Upper lobe of right lung (tissue), 1 donor: ENCODE measurements at places on chromosomes 16 and 17. TPM values are rescaled to one million over a fixed set of nuclear protein-coding genes. Genes with fewer than 3 reads are reported as not detected.
A peak's percentile ranks its signal among the peaks of the same experiment; 100 is the strongest.

Gene CNGB1
- not detected for total RNA-seq

Gene MT1M
- 40.3 TPM for total RNA-seq

DNA sequence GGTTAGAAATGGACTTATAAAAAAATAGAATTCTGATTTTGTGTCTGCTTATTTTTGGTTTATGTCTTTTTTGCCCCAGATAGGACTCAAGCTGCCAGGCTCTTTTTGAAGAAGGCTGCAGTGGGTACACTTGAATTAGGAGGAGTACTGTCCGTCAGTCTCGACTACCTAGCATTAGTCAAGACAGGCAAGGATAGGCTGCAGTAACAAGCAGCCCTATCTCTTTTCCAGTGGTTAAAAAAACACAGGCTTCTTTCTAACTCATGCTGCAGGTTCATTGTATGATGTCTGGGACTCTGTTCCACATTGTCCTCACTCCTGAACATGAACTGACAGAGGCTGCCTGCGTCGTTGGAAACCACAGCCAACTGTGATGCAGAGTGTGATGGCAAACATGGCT lies 8.0 kb downstream of the C16orf46 start:
- DNase-seq: no peak

DNA sequence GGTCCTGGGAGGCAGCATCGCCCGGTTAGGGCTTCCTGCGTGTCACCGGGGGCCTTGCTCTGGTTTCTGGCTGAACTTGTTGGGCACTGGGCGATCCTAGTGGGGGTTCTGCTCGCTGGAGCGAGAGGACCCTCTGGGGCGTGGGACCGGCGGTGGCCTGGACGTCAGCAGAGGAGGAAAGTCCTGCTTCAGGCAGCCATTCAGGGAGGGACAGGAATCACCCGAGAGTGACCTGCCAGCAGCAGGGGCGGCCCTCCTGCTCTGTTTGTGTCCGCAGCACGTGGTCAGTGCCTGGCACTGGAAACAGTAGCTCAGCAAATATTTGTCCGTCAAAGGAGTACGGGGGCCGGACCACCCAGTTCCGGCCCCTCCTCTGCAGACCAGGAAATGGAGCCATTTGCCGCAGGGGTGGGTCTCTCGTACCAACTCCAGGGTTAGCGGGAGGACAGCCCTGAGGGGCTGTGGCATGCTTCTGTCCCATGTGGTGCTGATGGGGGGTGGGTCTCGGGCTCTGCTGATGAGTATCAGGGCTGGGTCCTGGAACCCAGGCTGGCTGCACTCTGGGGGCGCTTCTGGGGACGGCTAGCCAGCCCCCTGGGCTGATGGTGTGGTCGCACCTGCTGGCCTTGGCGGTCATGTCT lies 48.3 kb downstream of the BAIAP2 start:
- DNase-seq: peak; percentile 88

Gene CCL4L2
- 4.5 TPM for total RNA-seq

- no peak for DNase-seq
Measured at GRCh38 chr17:49798182-49798581, 9.7 kb downstream of the KAT7 start.

- DNase-seq: no peak
Measured at GRCh38 chr17:37465069-37465616, 24.5 kb upstream of the DUSP14 start.

DNA sequence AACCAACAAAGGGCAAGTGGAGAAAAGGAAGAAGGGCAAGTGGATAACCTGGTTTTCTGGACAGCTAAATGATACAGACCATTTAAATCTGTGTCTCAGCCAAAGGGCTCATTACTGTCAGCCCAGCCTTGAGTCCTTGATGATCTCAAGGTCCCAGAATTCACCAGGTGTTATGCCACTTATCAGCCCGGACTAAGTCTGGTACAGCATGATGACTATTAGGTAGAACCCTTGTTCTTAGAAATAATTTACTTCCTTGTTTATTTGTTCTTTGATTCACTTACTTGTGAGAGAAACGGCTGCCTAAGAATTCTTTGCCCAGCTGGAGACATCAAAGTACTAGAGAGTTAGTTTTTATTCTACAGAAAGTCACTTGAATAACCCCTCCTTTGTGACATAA lies 3.5 kb downstream of the PDILT start:
- DNase-seq: no peak

DNA sequence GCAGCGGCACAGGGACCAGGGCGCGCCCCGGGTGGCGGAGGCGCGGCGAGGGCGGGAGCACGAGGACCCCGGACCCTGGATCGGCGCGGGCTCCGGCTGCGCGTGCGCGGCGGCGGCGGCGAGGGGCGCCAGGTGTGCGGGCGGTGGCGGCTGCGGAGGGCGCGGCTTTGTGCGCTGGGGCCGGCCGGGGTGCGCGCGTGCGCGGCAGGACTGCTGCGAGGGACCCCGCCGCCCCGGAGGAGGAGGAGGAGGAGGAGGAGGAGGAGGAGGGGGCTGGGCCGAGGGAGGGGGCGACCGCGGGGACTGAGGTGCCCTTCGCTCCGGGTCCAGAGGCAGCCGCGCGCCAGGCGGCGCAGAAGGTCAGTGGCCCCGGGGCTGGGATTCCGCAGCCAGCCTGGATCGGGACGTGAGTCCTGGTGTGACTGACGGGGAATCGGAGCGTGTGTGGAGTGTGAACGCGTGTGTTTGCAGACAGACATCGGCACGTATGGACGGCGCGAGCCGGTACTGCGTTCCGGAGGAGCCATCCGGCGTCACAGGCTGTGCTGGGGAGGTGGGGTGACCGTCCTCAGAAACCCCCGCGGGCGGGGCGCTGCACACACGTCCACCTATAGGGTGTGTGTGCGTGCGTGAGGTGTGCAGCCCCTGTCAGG lies 19.5 kb upstream of the RAP1GAP2 start:
- no peak for DNase-seq

DNA sequence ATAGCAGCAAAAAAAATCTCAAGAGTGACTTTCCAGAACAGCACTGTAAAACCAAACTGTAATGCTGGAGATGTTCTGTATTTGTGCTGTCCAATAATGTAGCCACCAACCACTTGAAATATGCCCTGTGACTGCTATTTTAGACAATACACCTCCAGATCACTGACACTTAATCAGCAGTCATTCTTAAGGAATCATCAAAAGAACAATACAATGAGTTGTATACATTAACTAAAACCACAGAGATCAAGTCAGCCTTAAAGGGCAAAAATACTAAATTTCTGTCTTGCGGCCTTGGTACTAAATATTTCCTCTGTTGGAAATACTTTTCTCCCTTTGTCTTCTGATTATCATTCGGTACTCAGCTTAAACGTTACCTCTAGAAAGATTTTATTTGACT lies 33.6 kb upstream of the ANKFY1 start:
- DNase-seq: no peak

DNA sequence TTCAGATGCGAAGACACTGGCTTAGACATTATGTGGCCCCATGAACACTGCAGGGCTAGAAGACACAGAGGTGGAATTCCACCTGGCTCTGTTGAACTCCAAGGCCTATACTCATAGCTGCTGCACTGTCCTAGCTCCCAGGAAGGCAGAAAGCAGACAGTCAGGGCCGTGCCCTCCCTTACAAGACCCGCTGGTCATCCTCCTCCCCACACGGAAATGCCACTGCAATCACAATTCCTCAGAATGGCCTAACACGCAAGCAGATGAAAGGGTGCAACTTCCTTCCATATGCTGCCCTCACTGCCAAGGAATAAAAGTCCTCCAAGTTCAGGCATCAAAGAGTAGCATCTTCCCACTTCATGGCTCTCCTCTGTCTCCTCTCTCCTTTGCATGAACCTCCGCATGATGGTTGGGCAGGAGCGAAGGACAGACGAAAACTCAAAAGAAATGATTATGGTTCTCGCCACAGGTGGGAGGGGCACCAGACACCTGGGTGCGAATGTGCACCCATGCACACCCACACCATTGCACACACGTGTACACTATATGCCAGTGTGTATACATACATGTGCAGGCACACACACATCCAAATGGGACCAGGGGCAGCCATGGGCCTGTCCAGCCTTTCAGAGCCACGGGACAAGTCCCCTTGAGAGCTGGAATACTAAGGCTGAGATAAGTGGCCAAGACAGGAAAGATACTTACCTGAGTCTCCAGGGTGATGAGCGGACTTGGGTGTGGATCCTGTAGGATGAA lies 113.3 kb downstream of the XYLT1 start:
- no peak for DNase-seq

Gene DRC7
- total RNA-seq: not detected

GRCh38 chr16:3282103-3282729 lies 1.1 kb upstream of the ZNF263 start:
- no peak for DNase-seq

Gene SDR42E1
- 6.5 TPM for total RNA-seq

DNA sequence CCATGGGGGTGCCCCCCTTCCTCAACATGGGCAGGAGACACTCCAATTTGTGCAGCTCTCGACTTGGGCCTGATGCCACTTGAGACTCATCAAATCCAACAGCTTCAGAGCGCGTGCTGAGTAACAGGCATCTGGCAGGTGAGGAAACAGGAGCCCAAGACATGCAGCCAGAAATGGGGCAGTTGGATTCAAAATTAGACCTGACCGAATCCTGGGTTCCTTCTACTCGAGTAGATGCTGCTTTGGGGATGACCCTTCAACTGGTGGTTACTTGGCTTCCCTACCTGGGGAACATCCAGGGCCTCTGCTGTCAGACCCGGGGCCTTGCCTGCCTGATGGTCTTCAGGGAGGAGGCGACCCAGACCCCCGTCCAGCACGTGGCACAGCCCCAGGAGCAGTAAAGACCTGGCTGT lies 488 bp upstream of the NTN3 start:
- DNase-seq: no peak

GRCh38 chr16:81029930-81030604 lies 5.6 kb upstream of the ATMIN start:
- no peak for DNase-seq

- peak; percentile 99 for DNase-seq
Measured at GRCh38 chr16:85612801-85613603, at the start of gene GSE1. TSS of gene GSE1 (plus strand) at chr16:85613322. CDS start at chr16:85613392, 70 bp downstream.

GRCh38 chr16:65655802-65656201 lies 533.9 kb upstream of the CDH11 start:
- DNase-seq: no peak

DNA sequence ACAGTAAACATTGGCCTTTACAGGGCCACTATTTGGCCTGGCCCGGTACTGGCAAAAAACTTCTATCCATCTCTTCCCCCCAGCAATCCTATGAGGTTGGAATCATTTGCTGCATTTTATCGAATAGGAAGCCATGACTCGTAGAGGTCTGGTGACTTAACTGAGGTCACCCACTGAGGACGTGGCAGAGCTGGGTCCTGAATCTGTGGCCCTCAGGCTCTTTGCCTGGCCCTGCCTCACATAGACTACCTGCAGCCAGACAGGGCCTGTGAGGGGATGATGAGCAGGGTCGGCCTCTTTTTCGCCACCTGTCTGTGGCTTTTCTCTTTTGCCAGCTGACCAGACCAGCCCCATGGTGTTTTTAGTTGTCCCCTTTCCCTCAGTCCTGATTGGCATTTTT lies 1.9 kb downstream of the PPP4C start:
- DNase-seq: no peak

GRCh38 chr16:23842137-23842600 lies 6.4 kb downstream of the PRKCB start:
- no peak for DNase-seq
